Breast epithelium (tissue), 4 donors: ENCODE measurements at places on chromosomes 5 and 9. TPM values are rescaled to one million over a fixed set of nuclear protein-coding genes. Genes with fewer than 3 reads are reported as not detected.
A peak's percentile ranks its signal among the peaks of the same experiment; 100 is the strongest.

GRCh38 chr5:160339406-160340130 is 27.2 kb upstream of the CCNJL start:
- DNase-seq = no peak

PDE8B gene
- total RNA-seq = 57.1 TPM

TMEM174 gene
- not detected for total RNA-seq

DNA sequence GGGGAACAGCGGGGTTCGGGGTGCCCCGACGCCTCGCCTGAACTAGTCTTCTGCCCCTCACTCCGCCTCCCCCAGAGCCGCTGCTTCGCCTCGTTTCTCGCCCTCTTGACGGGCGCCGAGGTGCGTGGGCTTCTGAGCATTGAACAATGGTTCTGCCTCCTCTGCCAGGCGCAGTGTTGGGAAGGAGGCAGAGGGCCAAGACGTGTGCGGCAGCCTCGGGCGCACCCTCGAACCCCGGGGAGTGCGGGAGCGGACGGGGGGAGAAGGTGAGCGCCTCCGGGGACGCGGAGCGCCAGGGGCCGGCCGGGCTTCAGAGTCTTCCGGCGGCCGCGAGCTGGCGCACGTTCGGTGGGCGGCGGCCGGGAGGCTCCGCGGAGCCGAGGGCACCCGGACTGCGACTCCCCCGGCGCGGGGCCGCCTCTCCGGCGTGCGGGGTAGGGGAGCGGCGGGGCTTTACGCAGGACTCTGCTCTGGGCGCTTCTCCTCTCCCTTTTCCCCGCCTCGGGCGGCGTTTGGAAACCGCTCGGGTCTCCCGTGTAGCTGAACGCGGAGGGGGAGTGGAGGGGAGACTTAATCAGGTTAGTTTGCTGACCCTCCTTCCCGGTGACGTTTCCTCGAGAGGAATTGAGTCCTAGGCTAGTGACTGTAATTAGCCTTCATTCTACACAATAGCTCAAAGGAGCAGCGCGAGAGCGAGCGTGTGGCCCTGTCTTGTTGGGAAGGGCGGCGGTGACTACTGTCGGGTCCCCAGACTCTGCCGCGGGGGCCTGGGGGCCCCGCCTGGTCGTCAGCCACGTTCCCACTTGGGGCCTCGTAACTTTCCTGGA is 1.1 kb downstream of the VLDLR start:
- DNase-seq = peak; percentile 52

MEIKIN gene
- not detected for total RNA-seq

FOXI1 gene
- total RNA-seq = 1.3 TPM

SH3PXD2B gene
- 35.3 TPM for total RNA-seq
